ENCODE measurements at places on chromosomes 12 and 14.

- DNase-seq = peak; percentile 39
These were observed 154.0 kb upstream of the NUDT4 start for GRCh38 chr12:93223440-93224426.

DNA sequence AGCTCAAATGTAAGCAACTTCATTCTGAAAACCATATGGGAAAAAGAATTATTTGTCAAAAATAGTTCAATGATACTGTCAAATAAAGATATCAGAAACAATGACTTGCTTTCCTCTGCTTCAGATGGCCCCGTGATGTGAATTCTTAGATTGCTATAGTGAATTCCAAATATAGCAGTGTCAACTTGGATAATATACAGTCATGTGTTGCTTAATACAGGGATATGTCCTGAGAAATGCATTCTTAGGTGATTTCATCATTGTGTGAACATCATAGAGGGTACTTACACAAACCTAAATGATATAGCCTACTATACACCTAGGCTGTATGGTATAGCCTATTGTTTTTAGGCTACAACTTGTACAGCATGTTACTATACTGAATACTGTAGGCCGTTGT lies 108.7 kb upstream of the MIS18BP1 start:
- DNase-seq = no peak

GRCh38 chr12:53644133-53644532 lies 18.0 kb upstream of the ATF7 start:
- DNase-seq = no peak

- no peak for DNase-seq
These were observed 21.1 kb downstream of the EVL start for GRCh38 chr14:100086361-100086760.

- DNase-seq = no peak
These were observed 5.5 kb upstream of the KCNH3 start for GRCh38 chr12:49533331-49533730.

DNA sequence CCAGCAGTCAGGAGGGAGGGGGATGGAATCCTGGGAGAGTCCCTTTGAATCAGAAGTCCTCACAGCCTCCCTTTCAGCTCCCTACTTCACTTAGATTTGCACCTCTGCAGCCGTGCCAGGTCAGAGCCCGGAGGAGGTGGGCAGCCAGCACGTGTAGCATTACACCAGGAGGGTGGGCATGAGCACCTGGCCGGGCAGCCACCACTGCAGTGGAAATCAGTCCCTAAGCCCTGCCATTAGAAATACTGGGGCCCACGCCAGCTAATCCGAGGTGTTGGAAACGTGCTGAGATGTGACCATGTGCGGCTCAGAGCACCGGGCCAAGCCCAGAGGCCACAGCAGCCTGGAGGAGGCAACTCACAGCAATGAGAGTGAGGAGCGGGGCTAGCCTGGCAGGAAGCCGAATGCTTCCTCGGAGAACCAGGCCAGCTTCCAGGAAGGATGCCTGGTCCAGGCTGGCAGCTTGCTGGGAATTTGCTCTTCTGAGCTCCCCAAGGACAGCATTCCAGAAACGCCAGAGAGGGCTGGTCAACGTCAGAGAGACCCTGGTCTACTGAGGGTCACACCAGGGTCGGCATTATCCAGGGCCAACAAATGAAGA lies 9.4 kb upstream of the CACNA2D4 start:
- no peak for DNase-seq

DNA sequence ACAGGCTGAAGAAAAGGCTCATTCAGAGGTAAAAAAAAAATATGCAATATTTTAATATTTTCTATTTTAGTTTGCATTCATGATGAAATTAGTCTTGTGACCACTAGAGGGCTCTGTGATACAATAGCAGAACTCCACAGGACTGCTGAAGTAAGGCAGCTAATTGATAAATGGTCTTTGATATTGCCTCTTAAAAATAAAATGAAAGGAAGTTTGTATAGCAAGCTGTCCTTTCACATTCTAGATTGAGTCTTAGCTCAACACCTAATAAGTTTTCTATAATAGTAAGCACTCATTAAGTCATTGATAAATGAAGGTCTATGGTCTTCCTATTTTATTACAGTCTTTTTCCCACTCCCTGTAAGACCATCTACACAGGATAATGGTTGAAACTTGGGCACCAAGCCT lies 315.7 kb downstream of the NAV3 start:
- DNase-seq = peak; percentile 11

- DNase-seq = peak; percentile 10
These were observed 4.8 kb upstream of the LMNTD1 start for GRCh38 chr12:25557830-25558436.

DNA sequence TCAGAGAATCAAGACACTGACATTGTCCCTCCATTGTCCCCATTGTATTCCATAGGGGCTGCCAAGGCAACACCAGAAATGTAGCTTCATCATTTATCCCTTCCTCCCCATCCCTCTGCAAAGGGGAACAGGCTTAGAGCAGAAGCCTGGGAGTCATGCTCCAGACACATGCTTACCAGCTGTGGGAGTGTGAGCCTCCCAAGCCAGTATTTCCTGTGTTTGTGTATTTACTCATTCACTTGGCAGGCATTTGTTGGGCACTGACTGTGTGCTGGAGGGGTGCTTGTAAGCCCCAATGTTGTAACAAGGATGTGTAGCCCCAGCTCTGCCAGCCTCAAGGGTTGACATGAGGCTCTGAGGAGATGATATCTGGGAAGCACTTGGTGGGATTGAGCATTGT lies 46.0 kb upstream of the TCL1A start:
- DNase-seq = no peak

GRCh38 chr14:101563654-101564443 lies 2.6 kb downstream of the DIO3 start:
- no peak for DNase-seq

- DNase-seq = no peak
These were observed 4.1 kb downstream of the TSPAN11 start for GRCh38 chr12:30930641-30931040.

GRCh38 chr12:24349051-24349799 lies 399.8 kb upstream of the SOX5 start:
- DNase-seq = no peak

DNA sequence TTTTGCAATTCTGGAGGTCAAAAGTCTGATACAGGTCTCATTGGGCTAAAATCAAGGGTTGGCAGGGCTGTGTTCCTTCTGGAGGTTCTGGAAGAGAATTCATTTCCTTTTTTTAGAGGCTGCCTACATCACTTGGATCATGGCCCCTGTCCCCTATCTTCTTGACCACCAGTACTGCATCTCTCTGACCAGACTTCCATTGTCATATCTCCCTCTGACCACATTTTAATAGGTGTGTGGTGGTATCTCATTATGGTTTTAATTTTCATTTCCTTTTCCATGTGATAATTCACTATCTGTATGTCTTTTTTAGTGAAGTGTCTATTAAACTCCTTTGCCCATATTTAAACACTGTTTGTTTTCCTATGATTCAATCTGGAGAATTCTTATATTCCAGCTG lies 215.2 kb upstream of the OTX2 start:
- no peak for DNase-seq

- no peak for DNase-seq
These were observed 12.7 kb downstream of the CSRP2 start for GRCh38 chr12:76866151-76866567.

DNA sequence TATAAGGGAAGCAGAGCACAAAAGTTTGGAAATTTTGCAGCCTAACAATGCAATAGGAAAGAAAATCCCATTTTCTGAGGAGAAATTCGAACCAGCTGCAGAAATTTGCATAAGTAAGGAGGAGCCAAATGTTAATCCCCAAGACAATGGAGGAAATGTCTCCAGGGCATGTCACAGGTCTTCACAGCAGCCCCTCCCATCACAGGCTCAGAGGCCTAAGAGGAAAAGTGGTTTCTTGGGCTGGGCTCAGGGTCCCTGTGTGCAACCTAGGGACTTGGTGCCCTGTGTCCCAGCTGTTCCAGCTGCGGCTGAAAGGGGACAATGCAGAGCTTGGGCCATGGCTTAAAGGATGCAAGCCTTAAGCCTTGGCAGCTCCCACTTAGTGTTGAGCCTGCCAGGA lies 190.0 kb downstream of the MDGA2 start:
- no peak for DNase-seq

GRCh38 chr14:22569106-22569736 lies 19.8 kb downstream of the DAD1 start:
- DNase-seq = no peak

GRCh38 chr12:65560286-65560685 lies 264.0 kb upstream of the HMGA2 start:
- DNase-seq = no peak

DNA sequence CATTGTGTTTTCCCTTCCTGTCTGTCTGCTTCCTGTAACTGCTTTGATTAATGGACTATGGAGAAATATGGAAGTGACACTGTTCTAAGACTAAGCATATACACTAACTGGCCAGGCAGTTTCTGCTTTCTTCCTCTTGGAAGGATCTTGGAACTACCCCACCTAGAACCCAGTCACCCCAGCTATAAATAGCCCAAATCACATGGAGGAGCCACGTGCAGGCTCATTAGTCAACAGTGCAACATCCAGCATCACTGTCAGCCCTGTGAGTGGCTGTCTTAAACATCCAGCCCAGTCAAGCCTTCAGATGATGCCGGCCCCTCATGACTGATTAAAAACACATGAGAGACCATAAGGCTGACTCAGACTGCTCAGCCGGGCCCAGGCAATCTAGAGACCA lies 39.2 kb downstream of the BCAT1 start:
- peak; percentile 70 for DNase-seq

DNA sequence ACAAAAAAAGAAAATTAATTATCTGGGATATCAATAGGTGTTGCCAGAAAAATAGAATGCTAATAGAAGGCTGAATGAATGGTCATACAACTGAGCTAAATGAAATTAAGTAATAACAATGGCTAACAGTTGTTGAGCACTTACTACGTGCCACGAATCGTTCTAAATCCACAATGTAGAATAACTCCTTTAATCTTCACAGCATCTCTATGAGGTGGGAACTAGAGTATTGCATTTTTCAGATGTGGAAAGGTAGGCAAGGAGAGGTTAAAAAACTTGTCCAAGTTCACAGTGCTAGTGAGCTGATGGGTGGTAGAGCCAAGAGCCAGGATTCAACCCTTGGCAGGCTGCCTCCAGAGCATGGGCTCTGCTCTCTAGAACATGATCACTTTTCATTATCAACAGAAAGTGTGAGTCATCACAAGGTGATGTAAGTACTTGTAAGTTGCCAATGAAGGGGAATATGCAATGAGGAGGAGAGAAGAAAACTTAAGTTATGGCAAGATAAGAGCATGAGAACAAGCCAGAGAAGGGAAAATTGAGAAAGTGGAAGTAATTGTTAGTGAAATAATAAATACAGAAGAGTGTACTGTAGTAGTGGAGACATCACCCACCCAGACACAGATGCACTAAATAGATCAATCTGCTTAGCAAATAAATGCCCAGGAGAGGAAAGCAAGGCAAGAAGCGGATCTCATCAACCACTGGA lies 122.1 kb downstream of the PRKD1 start:
- DNase-seq = peak; percentile 89

DNA sequence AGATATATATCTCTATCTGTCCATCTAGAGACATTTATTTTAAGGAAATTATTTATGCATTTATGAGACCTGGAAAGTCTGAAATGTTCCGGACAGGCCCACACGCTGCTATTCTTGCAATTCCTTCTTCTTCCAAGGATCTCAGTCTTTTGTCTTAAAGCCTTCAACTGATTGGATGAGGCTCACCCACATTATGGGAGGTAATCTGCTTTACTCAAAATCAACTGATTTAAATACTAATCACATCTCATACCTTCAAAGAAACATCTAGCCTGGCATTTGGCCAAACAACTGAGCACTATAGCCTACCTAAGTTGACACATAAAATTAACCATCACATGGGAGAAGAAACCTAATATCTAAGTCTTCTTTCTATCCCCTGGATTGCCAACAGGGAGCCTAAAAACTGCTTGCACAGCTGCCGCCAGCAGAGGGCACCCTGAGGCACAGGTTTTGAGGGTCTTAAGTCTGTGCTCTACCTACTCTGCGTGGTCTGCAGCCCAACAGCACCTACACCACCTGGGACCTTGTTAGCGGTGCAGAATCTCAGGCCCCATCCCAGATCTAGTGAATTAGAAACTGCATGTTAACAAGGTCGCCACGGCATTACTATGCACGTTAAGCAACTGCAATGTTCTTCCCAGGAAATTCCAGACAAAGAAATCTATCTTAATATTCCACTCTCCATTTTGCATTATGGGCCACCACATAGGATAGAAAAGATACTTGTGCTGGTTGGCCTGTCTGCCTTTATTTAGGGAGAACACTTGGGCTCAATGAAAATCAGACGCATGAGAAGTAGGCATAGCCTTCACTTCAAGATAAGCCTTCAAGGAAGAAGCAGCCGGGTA lies 249.7 kb downstream of the FOXG1 start:
- peak; percentile 1 for DNase-seq
